Left lung (tissue), 14 donors: ENCODE measurements at places on chromosomes 11 and 22. TPM values are rescaled to one million over a fixed set of nuclear protein-coding genes. Genes with fewer than 3 reads are reported as not detected.

GRCh38 chr22:43050995-43051394, 36.0 kb upstream of the PACSIN2 start:
- DNase-seq, result no peak

HBE1 gene
- polyA plus RNA-seq, result 5.2 TPM

MS4A5 gene
- polyA plus RNA-seq, result 0.33 TPM

B4GALNT4 gene
- 67.5 TPM for polyA plus RNA-seq

- DNase-seq, result peak; percentile 45
Measured at GRCh38 chr11:95229993-95230809, 801 bp downstream of the SESN3 start.

CNTF gene
- polyA plus RNA-seq, result 0.81 TPM

GRCh38 chr11:80432057-80432456, 991.2 kb upstream of the TENM4 start:
- DNase-seq, result no peak

DNA sequence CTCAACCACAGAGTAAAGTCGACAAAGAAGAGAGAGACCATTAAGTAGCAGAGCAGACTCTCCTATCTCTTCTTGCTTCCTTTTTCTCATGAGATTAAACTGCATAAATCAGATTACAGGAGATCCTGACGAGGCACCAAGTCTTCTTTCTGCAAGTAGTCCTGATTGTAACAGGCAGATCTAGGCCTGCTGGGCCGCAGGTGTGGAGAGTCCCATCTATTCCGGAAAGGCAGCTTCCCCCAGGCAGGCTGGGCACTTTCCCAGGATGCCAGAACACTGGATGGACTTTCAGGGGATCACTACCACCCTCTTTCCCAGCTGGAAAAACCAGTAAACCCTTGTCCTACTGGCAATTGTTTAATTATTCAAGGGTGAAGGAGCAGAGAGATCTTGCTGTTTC, 173.0 kb upstream of the CADM1 start:
- DNase-seq, result no peak

GRCh38 chr11:92644595-92645445, 324.6 kb upstream of the MTNR1B start:
- DNase-seq, result peak; percentile 41

GRCh38 chr11:910589-911030, at the start of gene CHID1:
Gene CHID1 (minus strand): TSS chr11:910810. CDS start chr11:904816, 5,994 bp downstream.
- peak; percentile 83 for DNase-seq

NCAM1 gene
- polyA plus RNA-seq, result 39.5 TPM

CNIH2 gene
- 3.9 TPM for polyA plus RNA-seq

DNA sequence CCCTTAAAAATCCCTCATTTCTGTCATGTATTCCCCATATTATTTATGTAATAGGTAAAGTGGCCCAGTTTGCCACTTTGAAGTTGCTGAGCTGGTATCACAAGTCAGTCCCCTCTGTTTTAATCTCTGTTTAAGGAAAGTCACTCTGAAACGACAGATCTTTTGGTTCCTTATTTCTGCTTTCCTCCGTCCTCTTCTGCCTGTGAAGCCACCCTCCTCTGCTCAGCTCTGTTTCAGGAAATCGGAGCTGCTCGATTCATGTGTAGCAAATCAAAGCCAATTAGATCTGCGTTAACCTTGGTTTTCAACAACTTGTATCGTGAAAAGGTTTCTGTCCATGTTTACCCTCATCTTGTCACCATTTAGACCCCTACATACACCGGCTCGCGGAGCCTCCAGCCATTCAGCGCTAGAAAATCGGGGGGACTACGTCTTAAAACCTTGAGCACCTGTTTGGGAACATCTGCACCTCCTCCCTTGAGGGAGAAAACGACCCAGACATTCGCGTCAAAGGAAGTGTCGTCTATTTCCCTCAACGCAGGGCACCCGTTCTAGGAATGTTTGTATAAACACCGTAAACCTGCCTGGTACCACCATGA, 576 bp upstream of the SC5D start:
- no peak for DNase-seq

DNA sequence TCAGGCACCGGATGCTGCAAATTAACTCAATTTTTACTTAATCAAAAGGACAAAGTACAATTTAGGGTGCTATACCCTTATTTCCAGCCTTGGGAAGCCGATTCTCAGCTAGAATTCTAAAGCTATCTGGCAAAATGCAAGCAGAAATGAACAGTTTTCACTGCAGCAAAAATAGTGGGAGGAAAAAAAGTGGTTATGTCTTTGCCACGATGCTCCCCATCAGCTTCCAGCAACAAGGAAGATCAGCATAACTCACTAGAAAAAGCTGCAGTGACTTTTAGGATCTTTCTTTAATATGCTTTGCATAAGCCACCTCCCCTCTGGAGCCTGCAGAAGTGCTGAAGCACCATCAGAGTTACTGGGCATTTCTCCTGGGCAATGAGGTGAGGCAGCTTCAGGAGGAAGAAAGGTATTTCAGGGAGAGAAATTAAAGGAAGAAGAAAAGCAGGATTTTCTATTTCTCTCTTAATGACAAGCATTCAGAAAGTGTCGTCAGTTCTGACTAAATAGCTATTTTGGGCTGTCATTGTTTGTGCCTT, 702.9 kb downstream of the DLG2 start:
- no peak for DNase-seq

DNA sequence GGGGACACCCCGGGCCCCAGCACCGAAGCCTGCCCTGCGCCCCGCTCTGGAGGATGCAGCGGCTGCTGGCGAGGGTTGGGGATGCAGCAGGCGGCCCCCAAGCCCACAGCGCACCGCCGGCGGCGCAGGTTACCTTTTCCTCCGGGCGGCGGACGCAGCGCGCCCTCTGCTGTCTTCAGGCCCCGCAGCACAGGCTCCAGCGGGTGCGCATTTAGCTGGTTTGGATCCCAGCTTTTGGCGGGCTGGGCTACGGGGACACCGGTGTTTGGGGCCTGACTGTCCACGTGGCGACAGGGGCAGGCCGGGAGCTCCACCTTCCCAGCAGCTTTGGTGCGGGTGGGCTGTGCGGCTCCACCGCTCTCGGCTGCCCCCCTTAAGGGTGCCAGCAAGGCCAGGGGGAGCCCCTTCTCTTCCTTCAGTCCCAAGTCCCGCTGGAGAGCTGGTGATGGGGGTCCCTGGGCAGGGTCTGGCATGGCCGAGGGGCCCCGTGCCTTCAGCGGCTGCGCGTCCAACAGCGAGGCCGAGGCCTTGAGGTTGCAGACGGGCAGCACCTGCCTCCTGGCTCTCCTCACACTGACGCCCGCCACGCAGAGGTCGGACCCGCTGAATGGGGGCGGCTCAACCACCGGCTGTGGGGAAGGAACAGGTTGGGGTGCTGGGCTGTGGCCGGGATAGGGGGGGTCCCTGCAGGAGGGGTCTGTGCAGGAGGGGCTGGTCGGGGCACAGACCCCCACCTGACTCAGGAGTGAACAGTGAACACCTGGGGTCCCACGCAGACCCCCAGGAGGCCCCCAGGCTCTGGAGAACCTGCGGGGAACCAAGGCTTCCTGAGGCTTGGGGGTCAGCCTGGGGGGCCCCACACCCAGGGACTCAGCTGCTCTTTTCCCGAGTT, 18.0 kb upstream of the IL17REL start:
- DNase-seq, result peak; percentile 74

SCGB1D1 gene
- polyA plus RNA-seq, result not detected

- DNase-seq, result no peak
Measured at GRCh38 chr11:132943357-132943705, 589.0 kb downstream of the OPCML start.

DNA sequence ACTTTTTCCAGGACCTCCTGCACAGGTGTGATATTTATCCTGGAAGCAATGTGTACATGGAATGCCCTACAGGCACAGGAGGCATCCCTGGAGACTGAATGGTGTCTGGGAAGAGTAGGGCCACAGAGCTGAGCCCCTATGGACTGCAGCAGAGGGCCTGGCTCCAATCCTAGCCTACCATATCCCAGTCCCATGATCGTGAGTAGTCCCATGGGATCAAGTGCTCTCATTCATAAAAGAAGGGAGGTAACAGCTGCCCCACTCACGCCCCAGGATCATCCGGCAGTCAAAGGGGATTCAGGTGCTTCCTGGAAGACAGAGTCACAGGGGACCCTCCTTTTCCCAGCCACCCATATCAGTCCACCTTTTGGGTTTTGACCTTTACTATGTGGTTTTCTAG, 24.0 kb downstream of the ANKK1 start:
- DNase-seq, result no peak

ZNF215 gene
- 1.2 TPM for polyA plus RNA-seq

SSTR3 gene
- polyA plus RNA-seq, result 0.04 TPM

GP1BB gene
- polyA plus RNA-seq, result 9.9 TPM

DNA sequence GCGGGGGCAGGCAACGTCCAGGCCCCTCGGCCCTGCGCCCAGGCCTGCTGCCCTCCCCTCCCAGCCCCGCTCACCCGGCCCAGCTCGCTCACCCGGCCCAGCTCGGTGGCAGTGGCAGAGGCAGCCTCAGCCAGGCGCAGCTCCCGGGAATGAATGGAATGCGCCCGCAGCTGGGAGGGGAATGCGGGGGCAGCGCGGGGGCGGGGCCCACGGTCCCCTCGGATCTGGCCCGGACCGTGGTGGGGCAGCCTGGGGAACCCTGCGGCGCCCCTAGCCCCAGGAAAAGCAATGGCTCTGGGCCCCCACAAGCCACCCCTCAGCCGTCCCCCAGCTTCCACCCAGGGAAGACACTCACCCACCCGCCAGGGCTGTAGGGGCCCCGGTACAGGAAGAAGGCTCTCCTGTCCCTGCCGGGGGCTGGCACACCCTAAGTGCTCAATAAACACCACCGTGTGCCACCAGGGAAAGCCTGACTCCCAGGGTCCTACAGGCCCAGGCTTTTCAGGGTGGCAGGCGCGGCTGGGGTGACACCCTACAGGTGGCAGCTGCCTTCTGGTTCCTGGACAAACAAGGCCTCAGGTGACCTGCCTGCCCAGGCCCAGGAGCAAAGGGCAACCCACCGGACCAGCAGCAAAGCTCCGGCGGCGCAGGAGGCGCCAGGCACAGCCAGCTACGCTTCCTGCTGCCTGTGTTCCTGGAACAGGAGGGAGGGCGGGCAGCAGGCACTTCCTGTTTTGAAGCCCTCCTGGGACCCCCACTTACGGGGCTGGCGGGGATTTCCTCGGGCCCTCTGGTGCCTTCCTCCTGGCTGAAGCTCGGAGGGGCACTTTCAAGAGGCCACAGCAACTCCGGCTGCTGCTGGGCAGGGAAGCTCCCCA, 13.8 kb downstream of the PLXNB2 start:
- no peak for DNase-seq

TPBGL gene
- 0.28 TPM for polyA plus RNA-seq

GRCh38 chr11:84825106-84825660, 802.0 kb downstream of the DLG2 start:
- no peak for DNase-seq

- DNase-seq, result no peak
Measured at GRCh38 chr11:131491503-131491902, 121.1 kb downstream of the NTM start.

- no peak for DNase-seq
Measured at GRCh38 chr11:115778928-115779650, 274.9 kb upstream of the CADM1 start.

GRCh38 chr11:19781351-19781750, 68.7 kb downstream of the NAV2 start:
- no peak for DNase-seq

GRCh38 chr22:41966607-41967240, 2.5 kb upstream of the SEPTIN3 start:
- DNase-seq, result no peak

DNA sequence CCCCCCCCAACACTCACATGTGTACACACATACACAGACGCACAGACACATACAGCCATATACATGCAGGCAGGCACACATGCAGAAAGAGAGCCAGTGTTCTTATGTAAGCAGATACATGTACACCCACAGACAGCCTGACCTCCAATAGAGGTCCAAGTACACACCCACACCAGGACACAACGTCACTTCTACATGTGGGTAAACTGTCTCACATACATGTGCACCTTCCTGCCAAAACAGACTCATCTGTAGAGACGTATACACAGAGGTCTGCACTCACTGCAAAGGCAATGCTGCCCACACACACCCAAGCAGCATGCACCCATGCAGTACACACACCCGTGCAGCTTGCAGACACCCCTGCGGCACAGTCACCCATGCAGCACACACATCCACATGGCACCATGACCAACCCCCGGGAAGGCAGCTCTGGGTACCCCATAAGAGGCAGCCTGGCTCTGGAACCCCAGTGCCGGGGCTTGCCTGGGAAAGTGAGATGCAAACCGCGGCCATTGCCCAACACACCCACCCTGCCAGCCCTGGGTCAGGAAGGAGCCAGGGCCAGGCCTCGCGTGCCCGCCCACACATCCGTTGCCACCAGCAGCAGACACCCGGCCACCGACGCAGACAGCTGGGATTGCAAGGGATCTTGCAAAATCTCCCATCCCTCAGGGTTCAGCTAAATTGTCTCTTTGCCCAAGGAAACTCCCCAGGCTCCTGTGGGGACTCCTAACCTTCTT, 10.1 kb downstream of the CASTOR1 start:
- DNase-seq, result peak; percentile 94

OR9I1 gene
- polyA plus RNA-seq, result not detected

DNA sequence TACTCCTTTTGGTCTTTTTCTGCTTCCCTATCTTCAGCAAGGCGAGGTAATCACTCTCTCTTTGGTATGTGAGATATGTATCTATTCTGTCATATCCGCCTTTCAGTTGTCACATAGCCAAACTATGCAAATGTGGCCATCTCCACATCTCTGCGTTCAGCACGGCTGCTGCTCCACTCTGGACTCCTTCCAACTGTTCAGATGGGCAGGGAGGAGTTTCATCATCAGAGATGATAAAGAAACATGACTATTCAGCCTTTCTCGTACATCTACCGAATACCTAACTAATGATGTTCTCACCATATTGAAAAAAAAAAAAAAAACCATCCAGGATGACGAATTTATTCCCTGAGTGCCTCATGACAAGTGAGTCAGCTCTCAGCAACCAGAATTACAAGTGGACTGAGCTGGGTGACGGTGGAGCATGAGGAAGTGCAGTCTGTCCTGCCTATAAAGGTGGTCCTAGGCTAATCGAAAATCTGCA, 899.6 kb downstream of the OPCML start:
- no peak for DNase-seq

GRCh38 chr11:108726077-108726800, 61.4 kb downstream of the DDX10 start:
- DNase-seq, result no peak

IGLL1 gene
- 0.58 TPM for polyA plus RNA-seq

DNA sequence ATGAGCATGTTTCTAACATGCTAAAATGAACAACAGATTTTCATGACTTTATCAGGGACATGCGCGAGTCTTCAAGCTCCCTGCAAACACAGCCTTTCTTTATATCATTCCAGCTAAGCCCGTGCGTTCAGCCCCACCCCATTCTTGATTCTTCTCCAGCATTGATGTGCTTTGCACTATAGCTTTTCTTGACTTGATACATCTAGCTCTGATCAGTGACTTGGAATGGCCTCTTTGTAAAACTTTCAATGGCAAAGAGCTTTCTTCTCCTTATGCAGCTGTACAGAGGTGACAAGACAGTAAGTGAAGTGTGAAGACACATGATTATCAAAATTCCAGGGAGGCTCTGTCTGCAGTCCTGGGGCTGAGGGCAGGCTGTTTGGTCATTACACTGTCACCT, 561.0 kb downstream of the OPCML start:
- no peak for DNase-seq

EIF3D gene
- 259 TPM for polyA plus RNA-seq

SHISAL1 gene
- 0.79 TPM for polyA plus RNA-seq

- no peak for DNase-seq
Measured at GRCh38 chr11:34190192-34191139, 85.0 kb downstream of the NAT10 start.

- DNase-seq, result no peak
Measured at GRCh38 chr11:94139416-94139815, 10.8 kb downstream of the PANX1 start.

GRCh38 chr11:288478-289397, at the start of gene PGGHG:
Gene PGGHG (plus strand): TSS chr11:289126. CDS start chr11:289817, 691 bp downstream.
- peak; percentile 65 for DNase-seq

CARD16 gene
- polyA plus RNA-seq, result 23.6 TPM

- no peak for DNase-seq
Measured at GRCh38 chr11:75481922-75482606, 43.7 kb downstream of the GDPD5 start.

BTBD10 gene
- 33.9 TPM for polyA plus RNA-seq
